NCI-H460 (cell line): ENCODE measurements at places on chromosomes 6 and 20.

DNA sequence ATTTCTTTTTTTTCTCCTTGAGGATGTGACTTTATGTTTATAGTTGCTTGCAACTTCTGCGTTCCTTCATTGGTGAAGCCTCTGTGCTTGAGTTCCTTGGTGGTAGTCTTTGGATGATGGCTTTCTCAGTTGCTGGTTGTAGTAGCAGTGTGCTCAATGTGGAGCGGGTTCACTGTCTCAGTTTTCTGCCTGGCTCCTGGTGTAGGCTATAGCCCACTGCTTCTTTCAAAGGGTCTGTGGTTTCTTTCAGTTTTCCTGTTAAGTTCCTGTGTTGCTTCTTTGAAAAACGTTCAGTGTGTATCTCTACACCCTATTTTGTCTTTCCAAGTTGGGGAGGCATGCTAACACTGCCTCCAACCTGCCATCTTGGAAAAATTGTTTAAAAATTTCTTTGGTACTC lies 33.9 kb upstream of the ZBTB24 start:
- DNase-seq: no peak

DNA sequence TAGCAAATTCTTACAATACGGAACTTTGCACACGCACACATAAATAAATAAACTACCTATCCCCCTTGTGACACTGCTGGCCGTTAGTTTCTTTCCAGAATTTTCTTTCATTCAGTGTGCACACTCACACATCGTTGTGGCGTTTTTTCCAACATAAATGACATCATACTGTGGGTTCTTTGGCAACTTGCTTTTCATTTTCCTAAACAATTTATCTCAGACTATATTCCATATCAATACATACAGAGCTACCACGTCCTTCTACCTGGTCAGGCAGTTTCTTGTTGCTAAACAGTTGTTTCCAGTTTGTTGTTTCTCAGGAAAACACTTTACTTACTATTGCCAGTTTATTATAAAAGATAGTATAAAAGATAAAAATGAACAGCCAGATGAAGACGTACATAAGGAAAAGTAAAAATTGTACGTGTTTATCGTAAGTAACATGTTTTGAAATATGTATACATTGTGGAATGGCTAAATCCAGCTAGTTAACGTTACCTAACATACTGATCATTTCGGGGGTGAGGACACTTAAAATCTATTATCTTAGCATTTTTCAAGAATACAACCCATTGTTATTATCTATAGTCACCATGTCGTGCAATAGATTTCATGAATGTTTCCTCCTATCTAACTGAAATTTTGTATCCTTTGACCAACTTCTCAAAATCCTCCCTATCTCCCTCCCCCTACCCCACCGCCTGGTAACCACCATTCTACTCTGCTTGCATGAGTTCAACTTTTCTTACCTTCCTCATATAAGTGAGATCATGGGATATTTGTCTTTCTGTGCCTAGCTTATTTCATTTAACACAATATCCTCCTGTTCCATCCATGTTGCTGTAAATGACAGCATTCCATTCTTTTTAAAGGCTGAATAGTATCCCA lies 1.2 kb upstream of the TP53RK start:
- DNase-seq: no peak

- no peak for DNase-seq
These were observed 255.8 kb downstream of the QKI start for GRCh38 chr6:163670336-163670735.

- DNase-seq: no peak
These were observed 533 bp upstream of the RSPO3 start for GRCh38 chr6:127117979-127118297.

GRCh38 chr6:39520411-39520810 lies 197.9 kb upstream of the KCNK16 start:
- DNase-seq: no peak

DNA sequence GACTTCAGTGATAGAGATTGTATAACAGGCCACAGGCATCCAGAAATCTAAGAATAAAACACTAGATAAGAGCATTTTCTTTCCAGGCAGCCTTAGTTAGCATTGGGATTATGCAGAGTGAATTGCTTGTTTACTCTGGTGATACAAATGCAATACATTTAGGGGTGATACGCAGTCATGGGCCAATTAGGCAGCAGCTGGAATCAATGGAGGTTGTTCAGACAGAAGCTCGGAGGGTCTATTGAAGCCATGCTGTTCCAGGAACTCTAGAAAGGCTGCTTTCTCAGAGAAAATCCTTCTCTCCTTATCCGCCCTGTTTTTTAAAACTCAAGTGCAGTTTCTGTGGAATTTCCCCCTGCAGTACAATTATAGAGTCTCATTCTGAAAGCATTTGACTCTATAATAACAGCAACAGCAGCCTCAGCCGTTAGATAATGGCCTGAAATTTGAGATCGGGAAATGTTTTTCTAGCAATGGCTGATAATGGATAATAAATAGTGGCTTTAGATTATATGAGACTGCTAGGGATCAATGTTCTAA lies 364.3 kb upstream of the HS3ST5 start:
- no peak for DNase-seq

- no peak for DNase-seq
These were observed 13.8 kb upstream of the HDDC2 start for GRCh38 chr6:125315548-125315947.

GRCh38 chr6:119467488-119468081 lies 118.0 kb upstream of the MAN1A1 start:
- no peak for DNase-seq

- DNase-seq: peak; percentile 60
These were observed 29.8 kb downstream of the NEDD9 start for GRCh38 chr6:11202513-11203305.

GRCh38 chr20:3904224-3904623 lies 15.0 kb downstream of the PANK2 start:
- no peak for DNase-seq

- DNase-seq: no peak
These were observed 99.1 kb downstream of the ARMC2 start for GRCh38 chr6:108947114-108947854.

- DNase-seq: peak; percentile 32
These were observed 8.9 kb downstream of the FAM217B start for GRCh38 chr20:59948828-59949720.

GRCh38 chr6:166419717-166420116 lies 37.0 kb upstream of the MPC1 start:
- DNase-seq: no peak

GRCh38 chr6:106056060-106056745 lies 29.9 kb upstream of the PRDM1 start:
- no peak for DNase-seq

DNA sequence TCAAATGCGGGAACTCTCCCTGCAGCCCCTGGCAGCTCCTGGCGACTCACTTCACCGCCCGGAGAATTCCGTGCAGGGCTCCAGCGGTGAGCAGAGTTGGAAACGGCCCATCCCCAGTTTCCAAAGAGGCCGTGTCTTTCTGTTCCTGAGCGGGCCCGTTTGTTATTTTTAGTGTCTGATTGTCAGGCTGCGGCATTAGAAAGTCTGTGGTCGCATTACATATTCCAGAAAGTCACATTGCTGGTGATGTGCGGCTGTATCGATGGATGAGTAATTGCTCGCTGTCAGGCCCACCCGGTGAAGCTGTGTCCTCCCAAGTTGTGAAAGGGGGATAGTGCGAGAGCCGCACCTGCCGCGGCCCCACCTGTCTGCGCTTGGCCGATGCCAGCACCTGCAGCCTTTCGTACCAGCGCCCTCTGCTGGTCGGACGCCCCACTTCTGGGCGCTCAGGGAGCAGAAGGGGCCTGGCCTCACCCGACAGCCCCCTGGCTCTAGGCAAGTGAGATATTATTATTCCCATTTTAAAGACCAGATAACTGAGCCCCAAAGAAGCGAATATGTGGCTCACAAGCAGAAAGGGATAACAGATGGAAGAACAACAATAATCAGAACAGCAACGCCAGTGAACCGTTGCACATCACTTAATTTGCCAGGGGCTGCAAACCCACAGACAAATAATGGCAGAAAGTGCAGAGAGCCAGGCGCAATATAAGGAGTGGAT lies 244.9 kb downstream of the TSHZ2 start:
- peak; percentile 23 for DNase-seq

DNA sequence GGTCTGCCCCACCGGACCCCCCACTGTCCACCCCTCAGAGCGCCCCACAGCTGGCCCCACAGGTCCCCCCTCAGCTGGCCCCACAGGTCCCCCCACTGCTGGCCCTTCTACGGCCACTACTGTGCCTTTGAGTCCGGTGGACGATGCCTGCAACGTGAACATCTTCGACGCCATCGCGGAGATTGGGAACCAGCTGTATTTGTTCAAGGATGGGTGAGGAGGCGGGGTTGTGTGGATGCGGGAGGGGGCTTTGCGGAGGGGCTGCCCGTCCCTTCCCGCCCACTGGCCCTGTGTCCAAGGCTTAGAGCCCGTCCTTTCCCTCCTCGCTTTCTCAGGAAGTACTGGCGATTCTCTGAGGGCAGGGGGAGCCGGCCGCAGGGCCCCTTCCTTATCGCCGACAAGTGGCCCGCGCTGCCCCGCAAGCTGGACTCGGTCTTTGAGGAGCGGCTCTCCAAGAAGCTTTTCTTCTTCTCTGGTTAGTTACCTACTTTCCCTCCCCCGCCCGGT lies 4.7 kb downstream of the MMP9 start:
- DNase-seq: no peak

GRCh38 chr6:75893058-75893775 lies 144.2 kb downstream of the MYO6 start:
- peak; percentile 55 for DNase-seq

GRCh38 chr6:5497896-5498578 lies 236.7 kb downstream of the FARS2 start:
- no peak for DNase-seq

GRCh38 chr20:11155156-11155756 lies 481.5 kb upstream of the JAG1 start:
- DNase-seq: no peak

DNA sequence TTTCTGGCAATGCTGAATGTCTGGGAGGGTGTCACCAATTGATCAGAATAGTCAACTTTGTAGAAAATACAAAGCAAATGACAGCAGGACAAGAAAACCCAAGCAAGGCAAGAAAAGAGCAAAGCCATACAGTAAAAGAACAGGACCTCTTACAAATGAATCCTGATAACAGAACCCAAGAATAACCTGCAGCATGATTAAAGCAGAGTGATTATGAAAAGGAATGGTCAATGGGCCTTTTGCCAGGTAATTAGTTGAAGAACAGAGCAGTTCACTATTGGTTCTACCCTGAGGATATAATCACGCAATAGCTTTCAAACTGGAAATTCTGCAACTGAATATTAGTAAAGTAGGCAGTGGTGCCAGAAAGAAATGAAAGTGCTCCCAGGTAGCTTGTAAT lies 319.8 kb downstream of the FRK start:
- no peak for DNase-seq

DNA sequence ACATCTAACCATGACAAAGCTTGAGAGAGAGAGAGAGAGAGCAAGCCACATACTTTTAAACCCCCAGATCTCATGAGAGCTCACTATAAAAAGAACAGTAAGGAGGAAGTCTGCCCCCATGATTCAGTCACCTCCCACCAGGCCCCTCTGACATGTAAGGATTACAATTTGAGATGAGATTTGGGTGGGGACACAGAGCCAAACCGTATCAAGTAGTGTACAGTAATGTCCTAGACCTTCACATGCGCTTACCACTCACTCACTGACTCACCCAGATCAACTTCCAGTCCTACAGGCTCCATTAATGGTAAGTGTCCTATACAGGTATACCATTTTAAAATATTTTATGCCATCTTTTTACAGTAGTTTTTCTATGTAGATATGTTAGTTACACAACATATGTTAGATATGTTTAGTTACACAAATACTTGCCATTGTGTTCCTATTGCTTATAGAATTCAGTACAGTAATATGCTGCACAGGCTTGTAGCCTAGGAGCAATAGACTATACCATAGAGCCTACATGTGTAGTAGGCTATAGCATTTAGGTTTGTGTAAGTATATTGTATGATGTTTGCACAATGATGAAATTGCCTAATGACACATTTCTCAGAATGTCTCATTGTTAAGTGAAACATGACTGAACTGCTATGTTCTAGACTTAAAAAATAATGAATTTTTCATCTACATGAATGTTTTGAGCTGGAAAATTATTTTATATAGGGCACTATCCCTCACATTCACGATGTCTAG lies 11.7 kb downstream of the TSPYL1 start:
- DNase-seq: no peak

DNA sequence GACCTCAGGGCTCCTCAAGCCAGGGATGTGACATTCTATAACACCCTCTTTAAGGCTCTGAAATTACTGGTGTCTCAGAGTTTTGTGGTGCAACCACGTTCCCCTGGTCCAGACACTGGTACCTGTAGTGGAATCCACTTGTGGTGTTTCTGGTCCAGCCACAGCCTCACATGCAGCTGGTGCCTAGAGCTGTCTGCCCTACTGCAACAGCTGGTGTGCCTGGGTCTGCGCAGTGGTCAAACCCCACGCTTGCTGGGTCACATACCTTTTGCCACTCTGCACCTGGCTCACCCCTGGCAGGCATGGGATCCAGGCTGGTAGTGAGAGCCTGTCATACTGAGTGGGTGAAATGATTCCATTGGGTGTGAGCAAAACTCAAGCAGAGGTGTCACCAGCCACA lies 1230.2 kb upstream of the EYS start:
- DNase-seq: no peak

DNA sequence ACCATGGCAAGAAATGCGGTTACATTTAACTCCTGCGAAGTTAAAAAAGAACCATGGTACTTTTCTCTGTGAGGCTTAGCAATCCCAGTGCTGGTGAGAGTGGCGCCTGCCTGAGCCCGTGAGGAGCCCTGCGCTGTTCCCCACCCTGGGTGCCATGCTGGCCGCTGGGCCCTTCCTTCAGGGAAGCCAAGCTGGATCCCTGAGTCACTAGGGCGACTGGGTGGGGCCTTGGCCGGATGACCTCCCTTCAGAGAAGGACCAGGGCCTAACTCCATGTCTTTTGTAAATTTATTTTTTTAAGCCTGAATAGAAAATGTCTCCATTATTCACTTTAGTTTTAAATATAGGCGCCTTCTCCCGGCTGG lies 209.1 kb downstream of the ERMARD start:
- DNase-seq: no peak

DNA sequence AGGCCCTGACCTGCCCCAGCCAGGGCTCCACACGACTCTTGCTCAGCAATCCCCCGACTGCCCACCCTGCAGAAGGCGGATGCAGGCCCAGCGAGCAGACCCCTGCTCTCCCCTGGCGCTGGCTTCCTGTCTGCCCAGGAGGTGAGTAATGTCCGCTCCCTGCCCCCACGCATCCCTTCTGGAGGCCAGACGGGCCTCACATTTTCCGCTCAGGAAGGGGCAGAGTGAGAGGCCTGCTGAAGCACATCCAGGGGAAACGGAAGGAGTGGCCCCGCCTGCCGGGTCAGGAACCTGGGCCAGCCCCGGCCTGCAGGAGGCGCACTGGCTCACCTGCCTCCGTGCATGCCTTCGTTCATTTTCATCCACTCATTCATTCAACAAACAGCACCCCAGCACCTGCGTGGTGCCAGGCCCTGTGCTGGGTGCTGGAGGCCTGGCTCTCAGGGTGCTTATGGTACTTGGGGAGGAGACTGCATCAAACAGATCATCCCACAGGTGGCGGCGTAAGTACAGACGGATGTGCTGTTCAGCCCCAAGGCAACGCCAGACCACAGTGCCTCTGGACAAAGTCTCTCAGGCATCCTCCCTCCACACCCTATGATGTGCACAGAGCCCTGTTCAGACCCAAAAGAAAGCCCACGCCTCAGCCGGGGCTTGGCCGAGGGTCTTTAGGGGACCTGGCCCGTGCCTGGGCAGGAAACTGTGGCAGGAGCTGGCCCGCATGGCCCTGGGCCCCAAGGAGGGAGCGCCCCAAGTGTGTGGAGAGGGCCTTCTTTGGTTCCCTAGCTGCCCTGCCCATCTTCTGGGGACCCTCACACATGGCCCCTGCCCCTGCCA lies 112.1 kb downstream of the ASXL1 start:
- DNase-seq: no peak
